NCI-H1417 treated with DMSO at 0.1 percent for 48 hours (cell line): ENCODE measurements at places on chromosomes 6 and 20.

DNA sequence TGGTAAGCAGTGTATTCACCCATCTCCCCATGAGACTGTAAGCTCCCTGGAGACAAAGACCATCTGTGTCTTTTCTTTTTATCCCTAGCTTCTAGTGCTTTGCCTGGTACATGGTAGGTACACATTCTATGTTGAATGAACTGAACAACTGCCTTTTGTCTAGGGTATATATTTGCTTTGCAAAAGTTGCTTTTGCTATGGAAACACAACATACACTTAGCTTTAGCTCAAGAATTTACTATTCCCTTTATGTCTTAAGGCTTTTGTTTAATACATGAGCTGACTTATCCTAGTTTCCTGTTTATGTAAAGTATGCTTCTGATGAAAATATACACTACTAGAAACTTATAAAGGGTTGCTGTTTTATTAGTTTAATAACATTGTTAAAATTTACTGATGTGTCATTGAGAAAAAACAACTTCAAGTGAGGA is 198.2 kb downstream of the PRL start:
- no peak for DNase-seq

- no peak for DNase-seq
These were observed 524.4 kb downstream of the KIF16B start for GRCh38 chr20:16048876-16049275.

DNA sequence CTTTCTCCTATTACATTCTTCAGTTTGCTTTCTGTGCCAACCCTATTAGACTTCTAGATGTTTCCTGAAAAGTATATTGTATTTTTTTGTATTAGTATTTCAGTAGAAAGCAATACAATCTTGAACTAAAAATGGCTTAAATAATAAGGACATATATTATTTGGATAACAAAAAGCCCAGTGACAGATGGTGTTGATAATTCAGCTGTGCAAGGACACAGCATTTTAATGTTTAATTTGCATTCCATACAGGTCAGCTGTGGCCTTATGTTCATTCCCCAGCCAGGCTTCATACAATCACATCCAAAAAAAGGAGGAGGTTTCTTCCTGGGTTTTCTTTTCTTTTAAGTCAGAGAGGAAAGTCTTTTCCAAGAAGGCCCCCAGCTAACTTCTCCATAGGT is 236.9 kb downstream of the CD109 start:
- no peak for DNase-seq

DNA sequence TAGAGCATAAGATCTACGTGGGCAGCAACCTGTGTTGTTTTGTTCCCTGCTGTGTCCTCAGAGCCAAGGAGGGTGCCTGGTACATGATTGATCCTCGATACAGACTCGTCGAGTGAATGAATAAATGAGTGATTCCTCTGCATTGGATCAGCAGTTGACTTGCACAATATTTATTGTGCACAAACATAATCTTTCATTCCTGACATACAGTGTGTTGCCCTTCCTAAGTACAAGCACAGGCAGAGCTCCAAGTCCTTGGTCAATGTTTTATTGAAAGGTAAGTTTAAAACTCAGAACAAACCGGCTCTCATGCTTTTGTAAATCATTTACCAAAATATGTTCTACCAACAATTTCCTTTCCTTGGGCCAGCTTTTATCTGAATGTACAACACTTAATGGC is 57.4 kb downstream of the STMND1 start:
- no peak for DNase-seq

- no peak for DNase-seq
These were observed 1.7 kb upstream of the TFAP2C start for GRCh38 chr20:56627122-56628014.

GRCh38 chr20:44728801-44729443 is 13.8 kb downstream of the CCN5 start:
- DNase-seq, result peak; percentile 76

DNA sequence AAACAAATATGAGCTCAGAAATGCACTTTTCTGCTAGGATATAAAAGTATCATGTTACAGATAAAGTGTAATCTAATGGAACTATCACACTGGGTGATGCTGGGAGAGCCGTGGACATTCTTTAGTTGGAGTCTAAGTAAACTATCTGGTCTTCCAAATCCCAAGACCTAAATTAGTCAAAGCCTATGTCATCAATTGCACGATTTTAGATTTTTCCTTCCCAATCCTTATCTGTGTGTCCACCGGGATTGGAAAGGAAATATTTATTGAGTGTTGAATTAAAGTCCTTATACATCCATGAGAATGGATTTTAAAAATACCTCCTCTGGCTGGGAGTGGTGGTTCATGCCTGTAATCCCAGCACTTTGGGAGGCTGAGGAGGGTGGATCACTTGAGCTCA is 19.6 kb upstream of the MRAP2 start:
- no peak for DNase-seq

DNA sequence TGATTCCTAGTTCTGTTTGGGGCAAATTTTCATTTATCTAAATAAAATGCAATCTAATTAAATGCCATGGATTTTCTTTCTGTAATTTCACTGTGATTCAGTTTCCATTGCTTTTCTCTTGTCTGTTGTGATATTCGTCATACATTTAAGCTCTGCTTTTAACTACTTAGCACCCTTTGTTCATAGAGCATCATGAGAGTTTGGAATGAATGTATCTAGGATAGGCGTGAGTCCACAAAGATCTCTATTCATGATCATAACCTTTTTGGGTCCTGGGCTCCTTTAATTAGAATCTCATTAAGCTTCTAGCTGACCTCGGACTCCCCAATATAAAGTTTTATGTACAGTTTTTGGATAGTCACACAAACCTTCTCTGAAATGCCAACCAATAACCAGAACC is 32.9 kb downstream of the ZBTB2 start:
- no peak for DNase-seq

DNA sequence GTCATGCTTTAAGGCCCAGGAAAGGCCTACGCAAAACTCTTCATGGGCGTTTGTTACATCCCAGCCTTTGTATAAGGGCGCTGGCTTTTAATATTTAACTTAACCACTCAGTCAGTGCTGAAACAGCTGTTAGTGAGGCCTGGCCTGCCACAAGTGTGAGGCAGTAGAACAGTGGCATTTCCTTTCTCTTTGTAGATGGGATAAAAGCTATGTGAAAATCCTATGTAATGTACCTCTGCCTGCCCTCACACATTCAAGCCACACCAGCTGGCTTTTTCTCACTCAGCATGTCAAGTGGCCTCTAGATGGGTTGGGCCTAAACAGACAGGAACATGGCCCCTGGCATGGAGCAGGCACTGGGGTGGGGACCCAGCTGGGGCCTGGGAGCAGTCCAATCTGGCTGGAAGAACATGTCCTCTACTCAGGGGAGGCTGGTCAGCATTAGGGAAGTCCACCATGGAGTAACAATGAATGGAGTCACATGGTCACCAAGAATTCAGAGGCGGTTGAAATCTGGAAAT is 20.7 kb downstream of the CGA start:
- no peak for DNase-seq

- no peak for DNase-seq
These were observed 161.1 kb upstream of the PLN start for GRCh38 chr6:118386975-118387374.

DNA sequence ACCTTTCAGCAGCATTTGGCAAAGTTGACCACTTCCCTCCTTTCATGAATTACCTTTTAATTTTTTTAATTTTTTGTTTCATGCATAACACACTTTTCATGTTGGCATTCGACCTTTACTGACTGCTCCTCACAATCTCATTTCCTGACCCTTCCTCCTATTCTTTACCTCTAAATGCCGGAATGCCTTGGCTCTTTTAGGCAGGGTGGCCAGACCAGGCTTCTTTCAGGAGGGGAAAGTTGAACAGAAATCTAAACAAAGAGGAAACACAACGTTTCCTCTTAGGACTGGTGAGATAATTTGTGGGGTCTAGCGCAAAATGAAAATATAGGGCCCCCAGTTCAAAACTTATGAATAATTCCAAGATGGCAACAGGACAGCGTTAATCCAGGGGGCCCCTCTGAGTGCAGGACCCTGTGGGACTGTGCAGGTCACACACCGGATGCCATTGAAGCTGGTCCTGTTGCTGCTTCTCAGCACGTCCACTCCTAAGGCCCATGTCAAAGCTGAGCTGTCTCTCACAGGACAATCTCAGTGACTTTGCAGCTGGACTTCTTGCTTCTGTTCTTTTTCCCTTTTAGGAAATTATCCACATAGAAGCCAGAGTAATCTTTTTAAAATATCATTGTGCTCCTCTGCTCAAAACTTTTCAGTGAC is 313.8 kb downstream of the HDGFL1 start:
- no peak for DNase-seq

DNA sequence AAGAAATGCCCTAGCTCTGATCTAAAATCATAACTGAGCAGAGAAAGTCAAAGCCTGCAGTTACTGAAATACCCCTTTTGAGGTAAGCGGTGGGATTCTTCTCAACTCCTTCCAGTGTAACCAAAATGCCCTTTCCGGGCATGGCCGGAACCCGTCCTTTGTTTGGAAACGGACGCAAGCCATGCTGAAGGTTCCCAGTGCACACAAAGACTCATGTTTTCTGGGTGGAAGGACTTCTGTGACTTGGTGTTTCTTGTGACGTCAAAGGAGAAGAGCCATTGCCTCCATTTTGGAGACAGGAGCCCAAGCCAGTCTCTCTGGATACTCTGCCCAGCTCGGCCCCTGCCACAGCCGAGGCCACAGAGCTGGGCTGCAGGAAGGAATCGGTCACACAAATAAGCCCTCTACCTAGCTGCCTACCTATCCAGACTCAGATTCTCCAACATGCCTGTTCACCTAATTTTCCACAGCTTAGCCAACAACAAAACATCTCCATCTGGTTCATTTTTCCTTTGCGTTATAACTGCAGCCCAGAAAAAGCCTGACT is 182.8 kb downstream of the TBXT start:
- no peak for DNase-seq

DNA sequence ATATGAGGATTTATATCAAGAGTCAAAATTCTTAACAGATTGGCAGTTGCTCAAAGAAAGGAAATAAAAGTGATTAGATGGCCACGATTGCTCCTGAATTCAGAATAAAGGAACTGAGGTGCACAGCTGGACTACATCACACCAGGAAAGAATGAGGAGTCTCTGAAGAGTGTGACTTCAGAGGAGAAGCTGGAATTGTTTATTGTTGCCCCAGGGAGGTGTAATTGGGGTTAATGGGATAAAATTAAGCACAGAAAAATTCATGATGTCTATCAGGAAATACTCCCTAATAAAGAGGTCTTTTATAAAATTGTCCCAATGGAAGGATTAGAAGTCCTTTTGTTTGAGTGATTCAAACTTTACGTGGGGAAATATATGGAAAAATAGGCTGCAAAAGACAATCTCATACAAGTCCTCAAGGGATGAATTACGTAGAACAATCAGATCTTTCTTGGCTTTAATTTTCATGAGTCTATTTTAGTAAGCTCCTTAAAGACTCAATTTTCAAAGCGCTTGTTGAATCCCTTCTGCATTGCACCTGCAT is 208.6 kb upstream of the RNF217 start:
- DNase-seq, result no peak

DNA sequence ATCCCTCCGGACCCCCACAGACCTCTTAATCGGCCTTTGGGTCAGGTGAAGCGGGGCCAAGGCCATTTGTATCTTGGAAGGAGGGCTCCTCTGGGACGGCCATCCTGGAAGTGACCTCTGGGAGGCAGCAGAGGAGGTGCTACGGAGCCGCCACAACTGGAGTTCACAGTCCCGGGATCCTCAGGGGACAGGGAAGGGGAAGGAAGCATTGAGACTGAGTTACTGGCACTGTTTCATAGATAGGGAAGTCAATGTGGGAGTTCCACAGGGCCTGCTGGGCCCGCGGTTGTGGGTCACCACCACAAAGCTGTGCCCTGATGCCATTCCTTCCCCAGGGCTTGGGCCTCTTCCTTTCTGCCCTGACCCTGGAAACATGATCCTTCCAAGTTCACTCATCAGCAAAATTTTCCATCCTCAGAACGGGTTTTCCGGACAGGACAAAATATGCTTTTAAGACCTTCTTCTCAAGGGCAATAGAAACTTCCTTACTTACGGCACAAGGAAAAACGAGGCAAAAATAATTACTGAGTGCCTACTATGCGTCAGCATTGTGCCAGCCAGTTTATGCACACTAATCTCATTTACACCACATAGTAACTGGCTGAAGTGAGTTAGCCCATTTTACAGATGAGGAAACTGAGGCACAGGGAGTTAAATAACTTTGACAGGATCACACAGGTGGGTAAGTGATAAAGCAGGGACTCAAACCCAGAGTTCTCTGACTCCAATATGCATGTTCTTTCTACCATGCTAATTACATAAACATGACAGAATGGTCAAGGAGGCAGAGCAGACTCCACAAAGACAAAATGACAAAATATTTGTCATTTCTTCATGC is 143.8 kb downstream of the UNC5CL start:
- DNase-seq, result no peak

DNA sequence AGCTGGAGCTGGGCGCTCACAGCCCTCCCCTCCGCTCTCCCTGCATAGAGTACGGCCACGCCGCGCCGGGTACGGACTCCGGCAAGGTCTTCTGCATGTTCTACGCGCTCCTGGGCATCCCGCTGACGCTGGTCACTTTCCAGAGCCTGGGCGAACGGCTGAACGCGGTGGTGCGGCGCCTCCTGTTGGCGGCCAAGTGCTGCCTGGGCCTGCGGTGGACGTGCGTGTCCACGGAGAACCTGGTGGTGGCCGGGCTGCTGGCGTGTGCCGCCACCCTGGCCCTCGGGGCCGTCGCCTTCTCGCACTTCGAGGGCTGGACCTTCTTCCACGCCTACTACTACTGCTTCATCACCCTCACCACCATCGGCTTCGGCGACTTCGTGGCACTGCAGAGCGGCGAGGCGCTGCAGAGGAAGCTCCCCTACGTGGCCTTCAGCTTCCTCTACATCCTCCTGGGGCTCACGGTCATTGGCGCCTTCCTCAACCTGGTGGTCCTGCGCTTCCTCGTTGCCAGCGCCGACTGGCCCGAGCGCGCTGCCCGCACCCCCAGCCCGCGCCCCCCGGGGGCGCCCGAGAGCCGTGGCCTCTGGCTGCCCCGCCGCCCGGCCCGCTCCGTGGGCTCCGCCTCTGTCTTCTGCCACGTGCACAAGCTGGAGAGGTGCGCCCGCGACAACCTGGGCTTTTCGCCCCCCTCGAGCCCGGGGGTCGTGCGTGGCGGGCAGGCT is 4.6 kb downstream of the KCNK15 start:
- DNase-seq, result no peak

DNA sequence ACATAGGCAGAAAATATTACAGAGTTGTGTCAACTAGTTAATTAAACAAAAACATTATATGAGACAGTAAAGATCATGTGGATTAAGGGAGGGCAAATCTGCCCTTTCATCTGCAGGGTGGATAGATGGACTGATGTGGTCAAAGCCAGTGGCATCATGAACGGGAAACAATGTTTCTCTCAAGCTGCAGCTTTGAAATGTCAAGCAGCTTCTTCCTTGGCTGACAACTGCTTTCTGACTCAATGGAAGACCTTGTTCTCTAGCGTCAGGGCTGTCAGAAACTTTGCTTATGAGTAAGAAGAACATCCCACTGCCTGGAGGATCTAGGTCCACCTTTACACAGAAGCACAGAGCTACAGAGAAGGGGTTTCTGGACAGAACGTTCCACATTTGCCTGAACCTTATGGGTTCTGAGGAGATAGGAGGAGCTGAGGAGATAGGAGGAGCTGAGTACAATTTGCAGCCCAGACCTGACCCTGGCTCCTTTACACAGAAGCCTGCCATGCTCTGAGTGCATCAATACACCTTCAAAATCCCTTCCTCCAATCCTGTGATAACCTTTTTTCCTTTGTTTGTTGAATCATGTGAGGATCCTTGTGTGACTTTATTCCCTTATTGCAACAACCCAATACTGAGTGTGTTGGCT is 6.1 kb downstream of the CST5 start:
- no peak for DNase-seq
